Fibroblast of skin of right biceps (primary cell): ENCODE measurements at places on chromosomes 5 and 9.

- DNase-seq: no peak
Measured at GRCh38 chr9:114973216-114973615, 42.8 kb upstream of the TNFSF8 start.

GRCh38 chr5:91380491-91381238, 2.5 kb downstream of the ARRDC3 start:
- peak; percentile 97 for DNase-seq

GRCh38 chr5:55231919-55232270, 1.5 kb downstream of the CCNO start:
- DNase-seq: no peak

GRCh38 chr5:132500244-132500930, 9.8 kb upstream of the IRF1 start:
- DNase-seq: no peak

GRCh38 chr9:137026828-137027227, 1.2 kb downstream of the ABCA2 start:
- no peak for DNase-seq

DNA sequence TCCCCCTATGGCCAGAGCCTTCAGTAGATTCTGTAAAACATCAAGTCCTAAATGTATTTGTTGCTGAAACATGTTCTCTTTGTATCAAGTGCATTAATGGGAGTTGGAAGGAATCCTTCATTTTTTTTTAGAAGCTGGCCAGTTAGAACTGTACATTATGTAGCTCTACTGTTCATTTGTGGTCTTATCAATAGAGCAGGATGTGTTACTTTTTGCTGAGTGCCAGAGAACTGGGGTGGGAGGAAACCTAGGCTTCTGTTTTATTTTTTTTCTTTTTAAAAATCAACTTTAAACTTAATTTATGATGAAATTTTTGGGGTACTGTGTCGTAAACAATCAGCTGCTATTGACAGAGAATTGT, 5.1 kb downstream of the PIP5K1B start:
- no peak for DNase-seq

- peak; percentile 96 for DNase-seq
Measured at GRCh38 chr5:13567819-13568218, 376.7 kb downstream of the DNAH5 start.

DNA sequence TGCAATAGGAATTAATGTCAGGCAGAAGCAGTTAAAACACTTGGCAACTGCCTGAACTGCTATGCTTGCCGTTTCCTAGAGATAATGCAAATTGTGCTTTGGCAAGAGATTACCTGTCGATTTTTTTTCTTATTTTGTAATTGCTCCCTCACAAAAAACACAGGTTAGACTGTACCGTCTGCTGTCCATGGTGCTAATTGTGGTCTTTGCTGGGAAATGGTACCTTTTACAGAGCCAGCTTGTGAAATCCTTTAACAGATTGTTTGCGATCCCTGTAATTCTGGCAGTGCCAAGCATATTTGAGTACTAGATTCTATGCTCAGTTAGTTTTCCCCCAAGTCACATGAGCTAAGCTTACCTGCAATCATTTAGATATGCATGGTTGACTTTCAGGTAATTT, 2125.8 kb upstream of the WWC1 start:
- DNase-seq: peak; percentile 3

- peak; percentile 68 for DNase-seq
Measured at GRCh38 chr5:170483701-170484458, 19.9 kb upstream of the KCNIP1 start.

- no peak for DNase-seq
Measured at GRCh38 chr9:114958021-114958843, 27.8 kb upstream of the TNFSF8 start.

- DNase-seq: no peak
Measured at GRCh38 chr9:124503713-124504529, 3.3 kb downstream of the NR5A1 start.

DNA sequence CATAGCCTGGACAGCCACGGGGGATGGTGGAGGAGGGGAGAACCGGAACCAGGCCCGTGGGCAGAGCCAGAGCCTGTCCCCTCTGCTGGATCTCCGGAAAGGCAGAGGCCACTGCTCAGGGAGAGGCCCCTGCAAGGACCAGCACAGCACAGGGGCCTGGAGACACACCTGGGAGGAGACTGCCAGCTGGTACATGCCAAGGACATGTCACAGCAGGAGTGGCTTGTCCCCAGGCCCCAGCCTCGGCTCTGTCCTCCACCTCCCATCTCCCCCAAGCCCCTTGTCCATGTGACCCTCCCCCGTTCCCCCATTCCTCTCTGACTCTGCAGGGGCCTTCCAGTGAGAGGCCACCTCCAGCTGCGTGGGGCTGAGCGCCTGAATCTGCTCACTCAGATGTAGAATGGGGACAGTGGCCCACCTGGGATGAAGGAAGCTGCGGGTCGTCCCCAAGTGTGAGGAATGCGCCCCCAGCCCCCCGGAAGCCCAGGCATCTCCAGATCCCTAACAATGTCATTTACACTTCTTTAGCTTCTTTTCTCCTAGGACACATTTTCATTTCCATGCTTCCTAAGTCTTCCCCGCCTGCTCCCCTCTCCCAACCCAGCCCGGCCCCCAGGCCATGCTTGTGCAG, 349.6 kb upstream of the IRX2 start:
- DNase-seq: no peak

- DNase-seq: no peak
Measured at GRCh38 chr5:23033864-23034263, 180.7 kb upstream of the CDH12 start.

DNA sequence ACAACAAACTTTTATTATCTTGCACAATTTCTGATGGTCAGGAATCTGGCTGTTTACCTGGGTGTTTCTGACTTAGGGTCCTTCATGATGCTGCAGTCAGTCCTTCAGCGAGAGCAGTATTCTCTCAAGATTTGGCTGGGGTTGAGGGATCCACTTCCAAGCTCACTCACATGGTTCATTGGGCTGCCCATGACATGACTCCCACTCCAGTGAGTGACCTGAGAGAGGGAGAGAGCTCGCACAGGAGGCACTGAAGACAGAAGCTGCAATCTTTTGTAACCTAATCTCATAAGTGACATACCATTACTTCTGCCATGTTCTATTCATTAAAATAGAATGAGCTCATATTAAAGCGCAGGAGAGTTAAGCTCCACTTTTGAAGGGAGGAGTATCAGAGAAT, 212.6 kb downstream of the SPATA31D1 start:
- DNase-seq: no peak

DNA sequence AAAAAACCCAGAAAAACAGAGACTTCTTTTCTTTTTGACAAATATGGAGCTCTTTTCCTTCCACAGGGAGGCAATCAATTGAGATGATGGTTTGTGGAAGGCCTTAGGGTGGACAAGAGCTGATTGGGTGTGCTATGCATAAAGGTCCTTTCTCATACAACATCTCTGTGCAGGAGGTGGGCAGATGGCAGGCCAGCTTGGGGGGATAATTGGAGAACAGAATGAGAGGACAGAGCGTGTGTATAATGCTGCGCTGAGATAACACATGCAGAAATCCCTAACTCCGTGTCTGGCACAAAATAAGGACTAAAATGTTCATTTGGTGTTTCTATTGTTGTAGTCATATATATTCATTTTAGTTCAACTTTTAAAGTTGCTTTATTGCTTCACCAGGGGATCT, 159.0 kb upstream of the MEF2C start:
- DNase-seq: no peak

DNA sequence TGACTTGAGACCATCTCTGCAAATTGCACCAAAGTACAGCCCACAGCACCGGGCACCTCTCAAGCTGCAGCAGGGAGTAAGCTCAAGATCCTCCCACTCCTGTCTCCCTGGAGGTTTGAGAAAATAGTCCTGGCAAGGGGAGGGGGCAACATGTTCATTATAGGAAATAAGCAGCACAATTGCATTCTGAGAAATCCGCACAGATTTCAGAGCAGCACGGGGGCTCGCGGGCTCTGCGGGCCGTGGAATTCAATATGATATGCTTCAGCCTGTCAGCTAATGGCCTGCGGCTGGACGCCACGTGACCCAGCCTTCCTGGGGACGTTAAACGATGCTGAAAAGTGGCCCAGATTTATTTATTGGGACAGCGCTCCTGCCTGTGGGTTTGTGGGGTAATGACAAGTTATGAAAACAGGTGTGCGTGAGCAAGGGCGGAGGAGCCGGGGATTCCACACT, 156.4 kb downstream of the DAB2IP start:
- no peak for DNase-seq

DNA sequence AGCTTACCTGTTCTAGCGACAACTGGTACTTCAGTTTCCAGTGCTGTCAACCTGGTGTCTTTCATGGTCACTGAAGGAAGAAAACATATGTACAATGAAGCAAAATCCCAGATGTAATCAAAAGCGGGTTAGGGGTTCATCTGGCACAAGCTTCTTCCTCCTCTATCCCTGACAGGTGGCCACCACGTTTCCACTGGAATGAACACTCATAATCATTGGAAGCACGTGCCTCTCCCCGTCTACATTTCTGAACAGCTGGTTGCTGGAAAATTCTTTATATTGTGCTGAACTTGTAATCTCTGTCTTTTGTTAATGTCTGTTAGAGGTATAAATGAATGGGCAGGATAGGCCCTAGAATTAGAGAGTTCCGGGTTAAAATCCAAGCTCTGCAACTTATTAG, 9.4 kb downstream of the TSC1 start:
- no peak for DNase-seq

DNA sequence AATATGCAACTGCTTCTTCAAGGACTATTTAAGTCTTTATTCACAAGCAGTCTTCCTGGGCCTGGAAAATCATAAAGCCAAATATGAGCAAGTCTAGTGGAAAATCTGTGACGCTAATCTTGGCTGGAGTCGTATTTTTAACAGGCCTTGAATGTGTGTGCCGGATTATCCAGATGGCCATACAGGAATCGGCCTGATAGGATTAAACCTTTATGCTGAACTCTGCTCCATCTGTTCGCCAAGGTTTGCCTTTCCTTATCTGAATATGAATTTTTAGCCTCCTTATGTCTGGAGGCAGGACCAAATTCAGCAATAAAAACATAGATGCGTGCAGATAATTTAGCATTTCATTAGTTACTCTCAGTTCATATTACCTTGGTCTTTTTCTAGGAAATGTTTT, 294.5 kb downstream of the EBF1 start:
- no peak for DNase-seq

GRCh38 chr5:78985116-78985724, at the start of gene ARSB:
Gene ARSB (minus strand): TSS chr5:78985310. CDS start chr5:78985248, 62 bp downstream.
- DNase-seq: peak; percentile 57

DNA sequence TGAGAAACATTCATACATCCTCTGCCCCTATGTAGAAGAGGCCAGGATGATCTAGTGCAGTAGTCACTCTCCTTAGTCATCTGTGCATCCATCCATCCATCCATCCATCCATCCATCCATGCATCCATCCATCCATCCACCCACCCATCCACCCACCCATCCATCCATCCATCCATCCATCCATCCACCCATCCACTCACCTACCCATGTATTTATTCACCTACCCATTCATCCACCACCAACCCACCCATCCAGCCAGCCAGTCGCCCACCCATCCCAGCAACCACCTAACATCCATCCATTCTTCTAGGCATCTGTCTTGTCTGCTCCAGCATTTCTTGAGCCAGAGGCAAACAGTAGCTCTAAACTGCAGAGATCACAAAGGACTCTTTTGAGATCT, 87.1 kb downstream of the MSX2 start:
- DNase-seq: no peak

- peak; percentile 96 for DNase-seq
Measured at GRCh38 chr5:142726188-142726731, 40.4 kb upstream of the FGF1 start.

- peak; percentile 34 for DNase-seq
Measured at GRCh38 chr5:163838738-163839137, 333.3 kb downstream of the MAT2B start.

- no peak for DNase-seq
Measured at GRCh38 chr5:144247131-144247530, 76.5 kb downstream of the KCTD16 start.

DNA sequence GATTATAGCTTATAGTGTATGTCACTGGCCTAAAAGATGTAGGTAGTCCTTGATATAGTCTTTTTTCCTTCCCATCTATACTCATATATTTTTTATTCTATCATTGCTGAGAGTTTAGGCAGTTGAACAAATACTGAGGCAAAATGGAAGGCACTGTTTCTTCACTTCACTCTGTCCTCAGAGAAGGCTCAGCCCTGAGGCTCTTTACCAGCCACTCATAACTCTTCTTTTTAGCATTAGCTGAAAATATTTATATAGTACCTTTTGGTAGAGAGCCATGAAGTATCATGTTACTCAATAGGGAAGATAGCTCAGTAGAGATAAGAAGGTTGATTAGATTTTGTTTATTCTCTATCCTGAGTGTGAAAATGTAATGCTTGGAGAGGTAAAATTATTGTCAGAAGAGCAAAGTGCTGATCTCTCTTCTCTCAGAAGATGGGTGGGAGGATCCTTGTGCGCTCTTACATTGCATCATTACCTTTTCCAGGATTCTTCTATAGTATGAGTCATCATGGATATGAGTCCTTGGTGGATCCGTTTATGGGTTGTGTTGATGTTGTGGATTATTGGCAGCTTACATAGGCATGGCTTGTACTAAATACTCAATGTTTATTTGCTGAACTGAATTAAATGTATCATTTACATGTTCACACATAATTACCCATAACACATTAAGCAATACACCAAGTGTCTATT, 88.1 kb downstream of the ANXA1 start:
- DNase-seq: peak; percentile 5

GRCh38 chr5:80871541-80871961, 88.6 kb upstream of the RASGRF2 start:
- DNase-seq: peak; percentile 69

GRCh38 chr5:133744960-133745308, 132.6 kb upstream of the FSTL4 start:
- no peak for DNase-seq

GRCh38 chr5:16366491-16366890, 99.1 kb downstream of the ZNF622 start:
- no peak for DNase-seq

- DNase-seq: no peak
Measured at GRCh38 chr5:145316282-145316681, 518.9 kb downstream of the PRELID2 start.

DNA sequence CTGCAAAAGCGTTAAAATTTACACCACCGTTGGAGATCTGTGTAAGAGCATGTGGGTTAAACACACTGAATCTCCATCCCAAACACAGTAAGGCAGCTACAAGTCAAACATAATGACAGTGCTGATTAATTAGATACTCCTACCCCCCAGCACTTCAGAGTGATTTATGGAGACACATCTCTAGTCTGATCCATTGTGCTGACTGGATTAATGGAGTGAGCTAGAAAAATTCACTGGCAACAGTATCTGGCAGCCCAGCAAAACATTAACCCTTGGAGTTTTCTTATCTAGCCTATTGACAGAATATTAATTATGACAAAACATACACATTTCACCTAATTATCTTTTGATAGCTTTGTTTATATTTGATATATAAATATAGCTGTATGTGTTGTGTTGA, 188.6 kb upstream of the ISL1 start:
- DNase-seq: no peak
